ENCODE measurements at places on chromosomes 16 and 17.

DNA sequence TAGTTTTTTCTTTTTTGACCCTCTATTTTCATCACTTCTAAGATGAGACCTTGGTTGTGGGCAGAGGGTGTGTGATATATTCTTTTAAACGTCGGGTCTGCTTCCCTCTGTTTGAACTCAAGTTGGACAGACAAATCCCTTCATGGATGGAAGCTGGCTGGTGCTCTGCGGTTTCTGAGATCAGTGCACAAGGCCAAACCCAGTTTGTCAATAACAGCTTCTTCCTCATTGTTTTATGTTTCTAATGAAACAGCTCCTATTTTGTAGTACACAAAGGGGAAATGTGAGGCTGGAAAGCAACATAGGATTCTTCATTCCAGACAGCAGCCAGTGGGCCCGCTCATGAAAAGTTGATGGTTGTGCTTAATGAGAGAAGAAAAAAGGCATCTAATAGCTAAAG is 159.6 kb downstream of the PRKCA start:
- no peak for DNase-seq

- no peak for DNase-seq
Observed at GRCh38 chr17:15378243-15378642, 36.8 kb upstream of the TEKT3 start.

DNA sequence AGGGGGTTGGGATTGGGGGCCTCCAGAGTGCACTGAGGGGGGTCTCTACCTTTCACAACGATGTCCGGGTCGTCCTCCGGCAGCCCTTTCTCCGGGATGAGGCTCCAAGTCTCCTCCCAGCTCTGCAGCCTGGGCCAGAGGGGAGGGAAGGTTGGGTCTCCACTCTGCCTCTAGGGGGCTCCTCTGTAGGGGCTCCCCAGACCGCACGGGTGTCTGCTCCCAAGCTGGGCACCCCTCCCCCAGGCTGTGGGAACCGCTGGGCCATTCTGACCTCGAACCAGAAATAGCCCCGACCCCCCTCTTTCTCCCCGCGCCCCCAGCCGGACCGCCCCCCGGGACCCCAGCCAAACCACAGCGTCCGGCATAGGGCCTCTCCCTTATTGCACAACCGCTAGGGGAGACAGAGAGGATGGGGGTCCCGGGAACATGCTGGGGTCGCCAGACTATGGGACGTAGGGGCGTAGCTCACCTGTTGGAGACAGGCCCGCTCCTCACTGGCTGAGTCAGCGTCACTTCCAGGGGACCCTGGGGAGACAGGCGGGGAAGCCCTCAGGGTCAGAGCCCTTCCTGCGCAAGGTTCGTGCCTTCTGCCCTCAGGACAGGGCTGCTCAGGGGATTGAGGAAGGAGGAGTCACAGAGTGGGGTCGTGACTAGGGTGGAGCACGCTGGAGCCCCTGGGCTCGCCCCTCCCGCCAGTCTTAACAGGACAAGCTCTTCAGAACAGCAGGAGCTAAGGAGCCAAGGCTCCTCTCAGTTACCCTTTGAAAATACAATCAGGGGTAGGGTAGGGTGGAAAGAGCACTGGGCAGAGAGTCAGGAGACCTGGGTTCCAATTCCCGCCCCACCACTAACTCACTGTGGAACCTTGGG is 2.7 kb downstream of the PLEKHH3 start:
- DNase-seq = no peak

GRCh38 chr17:51115179-51115578 is 5.5 kb downstream of the SPAG9 start:
- DNase-seq = no peak

DNA sequence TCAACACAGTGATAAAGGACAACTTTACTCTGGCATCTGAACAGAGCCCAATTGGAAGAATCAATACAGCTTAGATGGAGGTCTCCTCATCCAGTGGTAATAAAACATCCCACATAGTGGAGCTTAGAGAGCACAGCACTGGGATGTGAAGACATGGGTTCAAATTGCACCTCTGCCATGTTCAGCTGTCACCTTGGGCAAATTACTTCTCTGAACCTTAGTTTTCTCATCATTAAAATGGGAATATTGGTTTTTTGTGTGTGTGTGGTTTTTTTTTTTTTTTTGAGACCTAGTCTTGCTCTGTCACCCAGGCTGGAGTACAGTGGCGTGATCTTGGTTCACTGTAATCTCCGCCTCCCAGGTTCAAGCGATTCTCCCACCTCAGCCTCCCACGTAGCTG is 13.6 kb upstream of the KRT10 start:
- no peak for DNase-seq

- DNase-seq = no peak
Observed at GRCh38 chr17:17824783-17825614, 11.8 kb downstream of the SREBF1 start.

- DNase-seq = no peak
Observed at GRCh38 chr16:70476272-70477020, 22.1 kb downstream of the FCSK start.

GRCh38 chr17:36972186-36972700 is 23.5 kb downstream of the AATF start:
- no peak for DNase-seq

- DNase-seq = peak; percentile 25
Observed at GRCh38 chr17:42184713-42185620, at the start of gene HCRT. TSS of gene HCRT (minus strand) at chr17:42185452. CDS start at chr17:42185365, 87 bp downstream.

GRCh38 chr17:8326511-8327302 is 12.9 kb upstream of the ODF4 start:
- peak; percentile 8 for DNase-seq

- DNase-seq = no peak
Observed at GRCh38 chr17:80949451-80950421, 41.9 kb upstream of the CHMP6 start.

DNA sequence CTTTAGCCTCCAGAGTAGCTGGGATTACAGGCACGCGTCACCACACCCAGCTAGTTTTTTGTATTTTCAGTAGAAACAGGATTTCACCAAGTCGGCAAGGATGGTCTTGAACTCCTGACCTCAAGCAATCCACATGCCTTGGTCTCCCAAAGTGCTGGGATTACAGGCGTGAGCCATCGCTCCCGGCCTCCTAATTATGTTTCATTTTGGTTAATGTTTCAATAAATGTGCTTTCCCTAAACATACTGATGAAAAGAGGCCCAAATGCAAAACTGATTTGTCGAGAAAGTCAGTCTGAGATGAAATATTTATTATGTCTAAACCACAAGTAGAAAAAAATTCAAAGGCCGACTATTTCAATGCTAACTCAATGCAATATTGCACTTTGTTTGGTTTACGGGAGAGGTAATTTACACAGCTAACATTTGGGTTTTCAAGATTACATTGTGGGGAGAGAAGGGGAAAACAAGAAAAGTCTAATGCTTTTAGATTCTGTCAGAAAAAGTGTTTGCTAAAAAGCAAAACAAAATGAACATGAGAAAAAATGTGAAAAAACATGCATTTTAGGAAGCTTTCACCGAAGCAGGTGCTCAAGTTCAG is 9.8 kb downstream of the STAT3 start:
- no peak for DNase-seq

GRCh38 chr17:67672592-67673335 is 45.0 kb upstream of the NOL11 start:
- no peak for DNase-seq

DNA sequence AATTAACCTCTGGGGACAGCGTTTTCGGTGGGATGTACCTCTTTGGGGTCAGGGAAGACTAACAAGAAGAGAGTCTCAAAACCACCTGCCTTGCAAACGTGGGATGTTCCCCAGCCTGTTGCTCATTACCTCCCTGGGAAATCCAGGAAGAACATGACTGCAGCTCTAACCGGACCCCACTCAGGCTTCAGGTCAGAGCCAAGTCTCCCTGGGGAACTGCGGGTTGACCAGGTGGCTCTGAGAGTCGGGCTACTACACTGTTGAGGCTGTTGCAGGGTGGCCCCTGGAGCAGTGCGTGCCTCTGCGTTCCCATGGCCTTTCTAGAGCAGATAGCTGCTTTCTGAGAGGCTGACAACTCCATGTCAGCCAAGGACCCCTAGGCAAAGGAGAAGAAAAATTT is 309.1 kb downstream of the FOXL1 start:
- DNase-seq = no peak

- DNase-seq = no peak
Observed at GRCh38 chr16:48523415-48524204, 86.4 kb downstream of the N4BP1 start.

DNA sequence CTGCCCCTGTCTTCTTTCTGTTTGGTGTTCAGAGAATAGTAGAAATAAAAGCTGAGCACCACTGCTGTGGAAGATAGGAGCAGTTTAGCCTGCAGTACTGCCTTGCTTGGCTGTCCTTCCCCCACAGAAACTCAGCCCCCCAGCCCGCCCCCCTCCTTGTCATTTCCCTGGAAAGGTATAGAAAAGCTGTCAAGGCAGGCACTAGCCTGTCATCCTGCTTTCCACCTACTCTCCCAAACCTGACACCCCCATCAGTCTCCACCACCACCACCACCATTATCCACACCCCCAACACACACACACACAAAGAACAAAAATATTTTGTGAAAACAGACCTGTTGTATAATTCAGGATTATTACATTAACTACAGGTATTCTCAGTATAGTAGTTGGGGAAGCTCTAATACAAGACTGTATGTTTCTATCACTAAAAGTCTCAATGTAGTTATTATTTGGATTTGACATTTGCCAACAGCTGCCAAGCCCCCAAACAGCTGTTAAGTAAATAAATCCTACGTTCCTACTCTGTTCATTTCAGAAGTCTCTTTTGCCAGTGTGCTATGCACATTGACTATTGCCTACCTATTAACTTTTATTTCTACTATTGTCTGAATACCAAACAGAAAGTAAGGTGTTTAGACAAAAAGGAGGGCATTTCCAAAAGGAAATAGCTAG is 128.8 kb downstream of the CYB561 start:
- DNase-seq = no peak

GRCh38 chr17:16407911-16408588 is 7.3 kb upstream of the TRPV2 start:
- no peak for DNase-seq

DNA sequence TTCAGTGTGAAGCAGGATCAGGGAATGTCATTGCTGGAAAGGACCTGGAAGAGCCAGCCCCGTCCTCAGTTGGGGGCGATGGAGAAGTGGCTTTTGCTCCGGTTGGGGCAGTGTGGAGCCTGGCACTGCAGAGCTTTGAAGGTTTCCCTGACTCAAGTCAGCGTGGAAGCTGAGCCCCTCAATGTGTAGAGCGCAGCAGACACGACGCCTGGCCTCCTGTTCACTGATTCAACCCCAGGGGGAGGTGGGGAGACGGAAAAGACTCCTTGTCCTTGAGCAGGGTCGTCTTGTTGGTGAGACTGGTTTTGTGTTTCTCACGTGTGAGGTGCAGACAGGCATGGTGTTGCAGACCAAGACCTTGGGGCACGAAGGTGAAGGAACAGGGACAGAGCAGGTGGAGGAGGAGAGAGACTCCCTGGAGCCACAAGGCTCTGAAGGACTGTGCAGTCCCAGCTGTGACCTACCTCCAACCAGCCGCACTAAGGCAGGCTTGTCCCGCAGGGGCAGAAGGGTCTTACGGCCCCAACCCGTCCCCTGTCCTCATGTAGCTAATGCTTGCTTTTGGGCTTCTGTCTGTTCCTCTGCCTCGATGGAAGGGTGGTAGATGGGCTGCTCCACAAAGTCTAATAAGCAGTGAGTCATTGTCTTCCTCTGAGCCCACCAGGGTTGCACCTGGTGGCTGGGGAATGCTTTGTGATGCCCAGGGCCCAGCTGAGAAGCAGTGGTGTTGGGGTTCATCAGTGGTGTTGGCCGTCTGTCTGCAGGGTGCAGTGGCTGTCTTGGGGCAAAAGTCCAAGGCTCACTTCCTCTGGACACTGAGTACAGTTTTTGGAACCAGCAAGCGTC is 47.8 kb downstream of the MPRIP start:
- DNase-seq = no peak

- no peak for DNase-seq
Observed at GRCh38 chr17:31564883-31565301, 173.4 kb downstream of the RAB11FIP4 start.

- DNase-seq = no peak
Observed at GRCh38 chr17:57528058-57528451, 217.0 kb downstream of the CCDC182 start.

- peak; percentile 42 for DNase-seq
Observed at GRCh38 chr17:27609611-27610303, 21.2 kb upstream of the LGALS9 start.

GRCh38 chr17:27879987-27880608 is 13.1 kb downstream of the LYRM9 start:
- peak; percentile 6 for DNase-seq

GRCh38 chr16:82993926-82994325 is 367.2 kb downstream of the CDH13 start:
- DNase-seq = no peak

GRCh38 chr16:27304881-27305745 is 8.7 kb upstream of the IL4R start:
- no peak for DNase-seq

DNA sequence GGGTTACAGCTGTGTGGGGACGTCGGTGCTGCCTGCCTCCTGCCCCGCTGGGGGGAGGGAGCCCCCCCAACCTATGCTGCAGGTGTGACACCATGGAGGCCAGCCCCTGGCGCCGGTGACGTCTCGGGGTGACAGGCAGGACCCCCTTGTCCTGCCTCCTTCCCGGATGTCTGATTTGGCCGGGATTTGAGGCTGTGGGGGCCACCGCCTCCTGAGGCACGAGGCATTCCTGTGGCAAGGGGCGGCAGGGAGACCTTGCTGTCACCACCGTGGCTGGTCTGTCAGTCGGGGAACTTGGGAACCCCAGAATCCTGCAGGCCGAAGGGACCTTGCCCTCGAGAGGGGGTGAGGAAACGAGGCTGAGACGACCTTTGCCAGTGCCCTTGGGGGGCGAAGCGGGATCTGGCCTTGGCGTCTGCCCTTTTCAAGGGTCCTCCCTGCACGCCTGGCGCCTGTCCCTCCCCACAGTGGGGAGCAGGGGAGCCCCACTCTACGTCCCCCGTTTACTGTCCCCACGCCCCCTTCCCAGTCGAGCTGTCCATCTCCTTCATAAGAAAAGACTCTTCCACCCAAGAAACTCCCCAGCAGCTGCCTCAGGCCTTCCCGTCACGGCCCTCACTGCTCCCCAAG is 74.4 kb downstream of the METRNL start:
- DNase-seq = no peak

DNA sequence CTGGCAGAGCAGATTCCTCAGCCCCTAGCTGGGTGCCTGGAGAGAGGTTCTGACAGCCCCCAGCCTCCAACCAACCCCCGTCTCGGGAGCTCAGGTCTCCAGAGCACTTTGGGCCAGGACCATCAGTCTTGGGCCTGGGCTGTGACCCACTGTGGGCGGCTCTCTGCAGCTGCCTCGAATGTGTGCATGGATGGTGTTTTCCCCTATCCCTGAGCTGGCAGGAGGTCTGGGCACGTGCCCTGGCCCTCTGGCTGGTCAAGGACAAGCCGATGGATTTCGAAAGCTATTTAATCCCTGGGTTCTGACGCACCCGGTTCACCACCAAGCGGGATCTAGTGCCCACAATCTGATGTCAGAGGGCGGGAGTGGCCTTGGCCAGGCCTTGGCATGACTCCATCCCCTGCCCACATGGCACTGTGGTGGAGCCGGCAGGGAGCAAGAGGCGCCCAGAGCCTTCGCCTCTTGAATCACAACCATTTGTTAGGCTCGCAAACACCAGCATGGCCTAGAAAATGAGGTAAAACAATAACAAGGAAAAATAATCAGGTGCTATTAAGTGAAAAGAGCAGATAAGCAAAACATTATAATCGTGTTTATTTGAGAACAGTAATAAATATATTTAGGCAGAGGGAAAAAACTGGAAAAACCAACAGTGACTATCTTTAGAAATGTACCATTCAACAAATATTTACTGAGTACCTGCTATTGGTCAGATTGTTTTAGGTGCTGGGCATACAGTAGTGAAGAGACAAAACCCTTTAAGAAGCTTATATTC is 69.3 kb upstream of the TOB1 start:
- DNase-seq = no peak

Measured in HL-60 (cell line).